ENCODE measurements at places on chromosomes 4 and X.
A peak's percentile ranks its signal among the peaks of the same experiment; 100 is the strongest.

DNA sequence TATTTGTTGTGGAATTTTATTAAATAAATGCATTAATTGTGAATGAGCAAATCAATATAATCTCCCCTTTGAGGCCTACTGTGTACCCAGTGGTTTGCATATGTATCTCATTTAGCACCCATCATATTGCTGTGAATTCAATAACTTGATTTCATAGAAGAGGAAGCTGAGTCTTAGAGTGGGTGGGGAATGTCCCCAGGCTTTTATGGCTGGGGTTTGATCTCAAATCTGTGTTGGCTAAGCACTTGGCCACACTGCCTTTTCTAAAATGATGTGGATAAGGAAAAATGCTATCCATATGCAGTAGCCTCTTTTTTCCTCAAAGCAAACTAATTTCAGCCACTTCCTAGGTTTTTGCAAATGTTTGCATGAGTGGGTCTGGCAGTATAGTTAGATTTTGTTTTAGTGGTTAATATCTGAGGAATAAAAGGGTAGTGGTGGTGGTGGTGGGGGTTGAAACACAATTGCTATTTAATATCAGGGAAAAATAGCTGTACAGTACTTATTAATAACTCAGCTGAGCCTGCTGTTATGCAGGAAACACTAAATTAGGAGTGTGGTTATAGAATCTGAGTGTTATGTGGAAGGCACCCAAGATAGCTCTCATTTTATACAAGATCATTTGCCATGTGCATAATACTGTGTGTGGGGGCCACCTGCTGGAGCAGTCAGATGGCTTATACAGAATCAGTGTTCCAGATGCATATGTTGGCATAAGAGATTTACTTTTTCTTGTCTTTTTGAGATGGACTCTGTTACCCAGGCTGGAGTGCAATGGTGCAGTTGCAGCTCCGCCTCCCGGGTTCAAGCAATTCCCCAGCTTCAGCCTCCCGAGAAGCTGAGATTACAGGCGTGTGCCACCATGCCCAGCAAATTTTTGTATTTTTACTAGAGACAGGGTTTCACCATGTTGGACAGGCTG is 108.0 kb downstream of the TMEM131L start:
- peak; percentile 79 for DNase-seq

- DNase-seq = no peak
These were observed 7.7 kb downstream of the HAND2 start for GRCh38 chr4:173522160-173522950.

DNA sequence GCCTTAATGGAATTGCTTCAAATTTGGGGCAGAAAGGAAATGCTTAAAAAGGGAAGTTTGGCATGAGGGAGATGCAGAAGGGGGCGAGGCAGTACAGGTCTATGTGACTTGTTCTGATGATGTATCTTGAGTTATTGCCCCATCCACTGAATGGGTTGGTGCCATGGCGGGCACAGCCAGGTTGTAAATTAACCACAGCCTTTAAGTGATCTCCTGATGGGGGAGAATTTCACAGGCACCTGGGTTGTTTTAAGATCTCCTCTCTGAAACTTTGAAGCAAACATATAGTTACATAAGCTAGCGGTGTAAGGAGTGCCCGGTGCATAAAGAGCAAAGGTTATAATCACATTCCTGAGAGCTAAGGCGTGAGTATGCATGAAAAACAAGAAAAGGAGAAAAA is 37.0 kb downstream of the NPY5R start:
- no peak for DNase-seq

- DNase-seq = no peak
These were observed 297.9 kb downstream of the ARHGAP10 start for GRCh38 chr4:148029781-148030180.

GRCh38 chr4:23614284-23614892 is 275.5 kb downstream of the PPARGC1A start:
- DNase-seq = no peak

- no peak for DNase-seq
These were observed 101.9 kb downstream of the SORCS2 start for GRCh38 chr4:7294176-7294756.

DNA sequence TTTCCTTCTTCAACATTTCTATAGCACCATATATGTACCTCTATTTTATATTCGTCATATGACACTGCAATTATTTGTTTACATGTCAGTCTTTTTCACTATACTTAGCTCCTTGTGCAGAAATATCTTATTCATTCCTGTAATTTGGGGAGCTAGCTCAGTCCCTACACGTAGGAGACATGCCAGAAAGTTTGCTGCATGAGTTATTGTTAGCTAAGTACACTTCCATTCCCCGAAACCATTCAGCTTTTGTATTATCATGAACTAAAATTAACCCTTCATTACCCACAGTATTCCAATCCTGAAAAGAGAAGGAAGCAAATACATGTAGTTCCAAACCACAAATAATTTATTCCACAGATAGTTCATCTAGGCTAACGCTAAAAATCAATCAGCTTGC is 10.2 kb downstream of the CBR4 start:
- no peak for DNase-seq

- DNase-seq = no peak
These were observed 22.2 kb upstream of the PLP1 start for GRCh38 chrX:103754401-103754800.

- DNase-seq = no peak
These were observed 50.9 kb upstream of the RAP1GDS1 start for GRCh38 chr4:98210281-98210680.

DNA sequence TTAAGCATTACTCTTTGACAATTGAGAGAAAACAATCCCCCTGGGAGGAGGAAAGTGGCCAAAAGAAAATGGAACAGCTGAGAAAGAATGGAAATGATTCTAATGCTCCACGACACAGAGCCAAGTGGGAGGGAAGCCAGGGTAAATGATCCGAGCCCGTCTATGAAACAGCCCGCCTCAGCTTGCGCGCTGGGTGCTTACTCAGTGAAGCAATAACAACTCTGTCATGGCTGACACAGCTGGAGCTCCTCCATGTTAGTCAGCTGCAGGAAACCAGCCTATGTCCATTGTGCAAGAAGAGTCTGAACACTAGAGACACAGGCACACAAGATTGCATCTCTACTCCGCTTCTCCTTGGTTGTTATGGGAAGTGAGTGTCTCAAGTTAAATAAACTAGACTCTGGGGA is 19.3 kb downstream of the NOA1 start:
- DNase-seq = no peak

DNA sequence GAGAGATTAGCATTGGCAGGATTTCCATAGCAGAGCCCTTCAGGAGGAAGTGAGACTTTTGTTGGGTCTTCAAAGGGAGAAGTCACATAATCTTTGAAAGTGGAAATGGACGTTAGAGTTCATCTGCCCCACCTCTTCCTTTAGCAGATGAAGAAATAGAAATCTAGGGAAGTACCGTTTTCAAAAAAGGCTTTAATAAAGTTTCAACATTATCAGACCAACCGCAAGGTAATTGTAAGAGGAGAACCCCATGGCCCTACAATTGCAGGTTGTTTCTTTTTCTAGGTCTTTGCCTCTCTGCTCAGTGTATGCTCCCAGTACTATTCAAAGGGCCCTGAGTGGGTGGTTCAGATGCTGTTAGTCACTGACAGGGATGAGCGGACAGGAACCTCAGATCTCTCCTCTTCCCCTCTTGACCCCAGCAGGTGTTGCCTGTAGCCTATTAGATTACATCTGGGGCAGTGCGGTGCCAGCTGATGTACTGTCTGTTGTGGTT is 48.6 kb upstream of the AP1S2 start:
- DNase-seq = no peak

DNA sequence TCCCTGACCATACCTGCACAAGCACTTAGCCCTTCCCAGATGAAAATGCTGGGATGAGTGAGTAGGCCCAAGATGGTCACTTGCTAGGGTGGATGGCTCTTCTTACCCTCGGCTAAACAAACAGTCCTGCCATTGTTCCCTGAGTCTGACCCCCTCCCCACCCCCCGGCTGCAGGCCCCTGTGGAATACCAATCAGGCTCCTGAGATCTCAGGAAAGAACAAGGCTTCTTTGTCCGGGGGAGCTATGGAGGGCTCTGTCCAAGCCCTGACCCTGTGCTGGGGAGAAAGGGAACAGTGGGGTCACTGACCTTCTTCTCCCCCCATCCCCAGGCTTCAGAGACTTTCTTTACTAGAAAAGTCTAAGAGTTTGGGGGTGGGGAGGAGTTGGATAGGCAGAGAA is 6.0 kb downstream of the PLP1 start:
- DNase-seq = no peak

DNA sequence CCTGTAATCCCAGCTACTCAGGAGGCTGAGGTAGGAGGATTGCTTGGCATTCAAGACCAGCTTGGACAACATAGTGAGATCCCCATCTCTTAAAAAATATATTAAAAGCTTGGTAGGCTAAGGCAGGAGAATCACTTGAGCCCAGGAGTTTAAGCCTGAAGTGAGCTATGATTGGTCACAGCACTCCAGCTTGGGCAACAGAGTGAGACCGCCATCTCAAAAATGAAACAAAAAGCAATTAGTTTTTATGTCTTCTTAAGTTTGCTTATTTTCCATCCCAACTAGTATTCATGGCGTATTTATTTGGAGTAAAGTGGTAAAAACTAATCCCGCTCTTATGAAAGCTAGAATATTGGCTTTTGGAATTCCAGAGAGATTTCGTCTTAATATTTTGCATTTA is 25.4 kb upstream of the PDE5A start:
- no peak for DNase-seq

GRCh38 chrX:48509619-48510018 is 827 bp downstream of the PORCN start:
- DNase-seq = no peak

DNA sequence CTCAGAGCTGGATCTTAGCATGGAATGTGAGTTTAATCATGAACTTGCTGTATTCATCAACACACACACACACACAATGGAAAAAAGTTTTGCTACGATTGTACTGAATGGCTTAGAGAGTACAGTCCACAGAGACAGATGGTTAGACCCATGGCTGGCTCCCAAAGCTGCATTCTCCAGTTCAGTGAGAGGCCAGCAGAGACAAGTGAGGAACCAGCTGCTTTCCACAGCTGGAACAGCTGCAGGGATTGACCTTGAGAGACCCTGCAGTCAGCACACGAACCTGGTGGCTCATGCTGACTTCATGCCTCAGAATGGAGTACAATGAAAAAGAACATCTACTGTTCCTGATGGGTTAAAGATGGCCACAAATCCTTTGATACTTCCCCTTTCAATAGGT is 94.5 kb downstream of the DHX15 start:
- no peak for DNase-seq

DNA sequence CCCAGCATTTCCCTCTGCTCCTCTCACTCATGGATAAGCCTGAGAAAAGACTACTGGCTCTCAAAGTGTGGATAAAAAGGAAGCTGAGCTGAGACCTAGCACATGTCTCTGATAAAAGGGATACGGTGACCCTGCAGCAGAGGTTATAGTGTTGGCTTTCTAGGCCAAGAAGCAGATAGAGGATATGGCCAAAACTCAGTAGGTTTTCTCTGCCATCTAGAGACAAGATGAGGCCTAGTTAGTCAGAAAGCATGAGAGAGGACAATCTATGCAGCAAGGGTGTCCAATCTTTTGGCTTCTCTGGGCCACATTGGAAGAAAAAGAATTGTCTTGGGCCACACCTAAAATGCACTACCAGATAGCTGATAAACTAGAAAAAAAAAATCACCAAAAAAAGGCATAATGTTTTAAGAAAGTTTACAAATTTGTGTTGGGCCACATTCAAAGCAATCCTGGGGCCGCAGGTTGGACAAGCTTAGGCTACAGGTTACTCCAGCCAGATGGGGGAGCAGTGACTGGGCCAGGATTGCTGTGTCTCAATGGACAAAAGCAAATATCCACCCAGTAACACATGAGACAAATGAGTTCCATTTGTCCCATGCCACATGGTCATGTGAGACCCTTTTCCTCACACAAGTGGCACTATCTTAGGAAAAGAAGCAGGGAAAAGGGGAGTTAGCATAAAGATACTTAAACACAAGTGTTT is 411.4 kb downstream of the INPP4B start:
- peak; percentile 49 for DNase-seq

DNA sequence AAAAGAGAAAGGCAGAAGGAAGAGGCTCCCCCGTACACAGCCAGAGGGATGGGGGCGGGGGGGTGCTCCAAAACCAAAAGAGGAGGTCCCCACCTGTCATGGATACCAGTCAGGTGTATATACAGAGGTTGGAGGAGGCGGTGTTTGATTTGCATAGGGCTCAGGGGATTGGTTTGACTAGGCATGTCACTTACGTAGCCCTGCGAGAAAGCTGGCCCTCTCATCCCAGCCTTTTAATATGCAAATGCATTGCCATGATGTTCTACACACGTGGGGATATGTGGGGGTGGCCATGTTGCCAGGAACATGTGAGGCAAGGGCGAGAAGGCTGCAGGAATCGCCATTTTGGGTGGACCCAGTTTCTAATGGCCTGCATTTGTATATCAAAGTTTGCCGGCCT is 38.6 kb downstream of the TMEM150C start:
- no peak for DNase-seq

DNA sequence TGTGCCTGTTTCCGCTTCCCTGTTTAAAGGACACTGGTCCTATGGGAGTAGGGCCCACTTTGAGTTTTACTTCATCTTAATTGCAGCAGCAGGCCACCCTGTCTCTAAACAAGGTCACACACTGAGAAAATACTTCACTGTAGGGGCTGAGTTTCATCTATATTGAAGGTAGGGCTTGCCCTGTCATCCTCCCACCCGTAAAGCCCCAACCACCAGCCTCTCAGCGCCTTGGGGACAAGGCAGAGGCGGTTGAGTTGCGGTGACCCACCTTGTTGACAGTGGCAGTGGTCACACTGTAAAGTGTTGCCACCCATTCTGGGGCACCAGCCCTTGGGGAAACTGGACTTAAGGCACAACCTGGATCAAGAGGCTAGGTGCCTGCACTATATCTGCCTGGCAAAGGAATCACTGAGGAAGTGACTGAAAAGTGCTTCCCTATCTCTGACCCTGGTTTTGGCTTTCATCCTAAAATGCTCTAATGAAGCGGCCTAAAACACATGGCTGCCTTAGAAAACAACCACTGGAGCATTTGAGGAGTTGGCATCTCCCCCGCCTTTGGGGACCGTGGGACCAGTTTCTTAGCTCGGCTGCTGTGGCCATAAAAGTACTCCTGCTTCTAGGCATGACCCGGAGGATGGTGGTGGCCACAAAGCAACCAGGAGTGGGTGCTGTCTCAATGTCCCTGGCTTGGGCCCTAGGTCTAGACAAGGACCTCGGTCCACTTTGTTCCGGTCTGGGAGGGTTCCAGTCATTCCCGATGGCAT is 7.8 kb upstream of the WDR1 start:
- DNase-seq = no peak

- no peak for DNase-seq
These were observed 6.2 kb downstream of the NAT8L start for GRCh38 chr4:2065106-2065930.
